ENCODE measurements at places on chromosomes 6 and 20. TPM values are rescaled to one million over a fixed set of nuclear protein-coding genes. Genes with fewer than 3 reads are reported as not detected.

GRCh38 chr6:119173249-119174084 lies 95.0 kb upstream of the FAM184A start:
- DNase-seq: no peak

DNA sequence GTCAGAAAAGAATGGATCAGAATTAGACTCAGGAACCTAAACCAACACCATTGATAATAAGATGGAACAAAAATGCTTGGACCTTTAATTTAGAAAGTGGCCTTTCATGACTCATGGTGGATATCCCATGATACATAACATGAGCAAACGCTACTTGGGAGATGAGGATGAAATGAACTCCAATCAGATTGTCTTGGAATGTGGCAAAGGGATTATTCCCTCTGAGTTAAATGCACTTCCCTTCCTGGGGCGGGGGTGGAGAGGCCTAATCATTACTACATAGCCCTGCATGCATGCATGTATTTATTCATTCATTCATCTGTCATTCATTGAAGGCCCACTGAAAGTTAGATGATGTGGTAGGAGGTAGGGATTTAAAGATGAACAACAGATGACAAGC lies 174.0 kb downstream of the AIG1 start:
- DNase-seq: no peak

- DNase-seq: no peak
These were observed 43.6 kb downstream of the MUC22 start for GRCh38 chr6:31053873-31054272.

DNA sequence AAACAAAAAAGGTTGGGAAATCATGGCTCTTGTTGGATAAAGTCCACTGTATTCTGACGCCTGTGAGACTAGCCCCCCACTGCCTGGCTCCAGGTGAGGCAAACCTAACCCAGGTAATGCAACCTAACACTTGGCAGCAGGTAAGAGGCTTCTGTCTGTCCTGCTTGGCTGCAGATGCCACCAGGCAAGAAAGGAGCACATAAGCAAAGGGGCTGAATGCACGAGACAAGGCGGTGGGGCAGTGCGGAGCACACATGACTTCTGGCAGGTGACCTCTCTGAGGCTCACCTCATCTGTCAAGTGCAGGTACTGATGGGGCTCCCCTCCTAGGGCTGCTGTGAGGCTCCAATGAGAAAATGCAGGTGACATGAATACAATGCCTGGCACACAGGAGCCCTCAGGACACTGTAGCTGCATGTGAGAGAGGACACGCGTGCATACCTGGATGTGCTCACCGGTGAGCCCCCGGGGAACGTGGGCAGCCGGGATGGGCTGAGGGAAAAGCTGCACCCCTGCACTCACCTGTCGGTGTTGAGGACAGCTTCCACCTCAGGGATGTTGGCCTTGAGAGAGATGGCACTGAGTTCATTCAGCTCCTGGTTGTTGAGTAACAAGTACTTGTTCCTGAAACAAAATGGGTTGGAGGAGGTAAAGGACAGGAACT lies 54.1 kb downstream of the MYH7B start:
- no peak for DNase-seq

The HSPA1L gene
- 2.5 TPM for total RNA-seq

The TREM1 gene
- total RNA-seq: 160 TPM

The LST1 gene
- 127 TPM for total RNA-seq

Data from lower lobe of right lung (tissue), 2 donors.